HFFc6 (cell line): ENCODE measurements at places on chromosomes 1 and 21. TPM values are rescaled to one million over a fixed set of nuclear protein-coding genes. Genes with fewer than 3 reads are reported as not detected.

JAM2 gene
- total RNA-seq: 0.16 to 0.31 TPM in 2 of 3 replicates, not detected in the other

DNM3 gene
- total RNA-seq: 0.38 to 0.56 TPM (median 0.48 TPM) in 3 replicates

DNA sequence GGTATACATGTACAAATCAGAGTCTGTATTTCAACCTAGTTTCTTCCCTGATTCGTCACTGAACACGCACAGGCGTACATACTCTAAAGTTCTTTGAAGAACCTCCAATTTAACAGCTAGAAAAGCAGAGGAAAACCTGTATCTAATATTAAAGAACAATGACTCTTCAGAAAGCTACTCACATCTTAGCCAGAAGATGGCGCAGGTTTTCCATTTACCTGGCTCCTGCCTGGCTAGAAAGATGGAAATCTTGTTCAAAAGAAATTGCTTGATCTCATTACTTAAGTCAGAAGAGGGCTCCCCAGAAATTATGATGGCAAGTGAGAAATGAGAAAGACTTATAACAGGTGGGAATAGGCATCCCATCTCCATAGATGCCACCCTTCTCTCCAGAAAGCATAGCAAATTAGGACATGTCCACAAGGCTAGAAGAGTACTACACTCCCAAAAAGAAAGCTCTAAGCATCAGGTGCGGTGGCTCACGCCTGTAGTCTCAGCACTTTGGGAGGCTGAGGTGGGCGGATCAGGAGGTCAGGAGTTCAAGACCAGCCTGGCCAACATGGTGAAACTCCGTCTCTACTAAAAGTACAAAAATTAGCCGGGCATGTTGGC is 19.0 kb upstream of the L1TD1 start:
- no peak overlapping the region for H3K27ac ChIP-seq
- peak; percentile 42 for DNase-seq
- H3K36me3 ChIP-seq: no peaks in the 10 kb centered on the region
- H3K27me3 ChIP-seq: peaks cover 4% of the 10 kb centered on the region; the same call in 1 of the 2 replicates
- no peaks in the 10 kb centered on the region for H3K4me1 ChIP-seq
- H3K4me3 ChIP-seq: no peak overlapping the region

DNA sequence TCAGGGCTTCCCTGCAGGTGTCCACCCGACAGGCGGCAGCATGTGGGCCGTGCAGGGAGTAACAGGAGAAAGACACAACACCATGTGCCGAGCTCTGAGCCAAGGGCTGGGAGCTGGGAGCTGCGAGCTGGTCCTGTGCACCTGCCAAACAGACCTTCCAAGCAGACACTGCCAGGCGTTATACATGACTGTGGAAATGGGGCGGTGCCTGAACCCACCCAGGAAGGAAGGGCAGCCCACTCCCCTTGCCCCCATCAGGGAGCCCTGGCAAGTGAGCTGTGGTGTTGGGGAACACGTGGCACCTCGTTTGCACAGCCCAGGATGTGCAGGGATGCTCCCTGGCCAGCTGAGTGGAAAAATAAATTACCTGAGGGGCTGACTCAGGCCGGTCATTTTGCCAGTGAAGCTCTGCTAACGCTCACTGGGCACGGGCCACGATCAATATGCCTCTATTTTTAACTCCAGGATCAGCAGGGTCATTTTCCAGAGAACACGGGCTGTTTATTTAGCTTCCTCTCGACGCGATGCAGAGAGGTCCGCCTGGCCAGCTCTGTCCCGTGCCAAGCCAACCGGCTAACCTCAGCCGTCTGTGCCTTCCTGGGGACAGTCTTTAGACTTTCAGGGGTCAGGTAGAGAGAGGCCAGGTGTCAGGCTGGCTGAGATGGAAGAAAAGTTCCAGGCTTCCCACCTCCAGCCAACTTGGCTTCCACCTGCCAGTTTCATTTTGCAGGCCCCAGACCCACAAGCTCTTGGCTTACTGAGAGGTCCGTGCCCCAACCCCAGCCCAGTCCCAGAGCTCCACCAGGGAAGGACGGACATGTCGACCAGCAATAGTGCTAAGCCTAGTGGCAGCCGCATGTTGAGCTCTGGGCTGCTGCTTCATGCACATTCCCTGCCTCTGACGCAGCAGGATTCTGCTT is 196.7 kb upstream of the VAMP3 start:
- no peak overlapping the region for H3K4me3 ChIP-seq
- peaks cover 6% of the 10 kb centered on the region for H3K27me3 ChIP-seq
- H3K27ac ChIP-seq: no peak overlapping the region
- no peak for DNase-seq
- H3K36me3 ChIP-seq: no peaks in the 10 kb centered on the region
- no peaks in the 10 kb centered on the region for H3K4me1 ChIP-seq

- DNase-seq: no peak
- no peak overlapping the region for H3K27ac ChIP-seq
- peaks cover 28% of the 10 kb centered on the region for H3K27me3 ChIP-seq
Measured at GRCh38 chr1:58568271-58568860, 8.7 kb downstream of the TACSTD2 start.

GRCh38 chr1:29668551-29669157 is 432.3 kb downstream of the PTPRU start:
- H3K27me3 ChIP-seq: no peaks in the 10 kb centered on the region; the same call in 1 of the 2 replicates
- H3K4me1 ChIP-seq: no peaks in the 10 kb centered on the region
- H3K4me3 ChIP-seq: no peak overlapping the region
- no peak for DNase-seq

DNA sequence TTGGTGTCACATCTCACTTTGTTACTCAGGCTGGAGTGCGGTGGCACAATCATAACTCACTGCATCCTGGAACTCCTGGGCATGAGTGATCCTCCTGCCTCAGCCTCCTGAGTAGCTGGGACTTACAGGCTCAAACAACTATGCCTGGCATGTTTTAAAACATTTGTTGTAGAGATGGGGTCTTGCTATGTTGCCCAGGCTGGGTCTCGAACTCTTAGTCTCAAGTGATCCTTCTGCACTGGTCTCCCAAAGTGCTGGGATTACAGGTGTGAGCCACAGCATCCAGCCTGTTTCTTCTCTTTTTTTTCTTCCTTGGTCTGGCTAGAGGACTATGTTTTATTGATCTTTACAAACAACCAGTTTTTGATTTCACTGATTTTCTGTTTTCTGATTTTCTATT is 64.6 kb downstream of the LHX4 start:
- no peaks in the 10 kb centered on the region; the same call in none of the 2 replicates for H3K36me3 ChIP-seq
- H3K4me3 ChIP-seq: no peak overlapping the region

GRCh38 chr21:37686991-37687810 is 229.1 kb downstream of the KCNJ6 start:
- no peak for DNase-seq
- H3K36me3 ChIP-seq: no peaks in the 10 kb centered on the region
- peaks cover 8% of the 10 kb centered on the region for H3K27me3 ChIP-seq
- H3K4me1 ChIP-seq: no peaks in the 10 kb centered on the region
